ENCODE measurements at places on chromosomes 5 and 9.

- no peak for DNase-seq
These were observed 56.2 kb downstream of the CNTLN start for GRCh38 chr9:17191082-17191481.

DNA sequence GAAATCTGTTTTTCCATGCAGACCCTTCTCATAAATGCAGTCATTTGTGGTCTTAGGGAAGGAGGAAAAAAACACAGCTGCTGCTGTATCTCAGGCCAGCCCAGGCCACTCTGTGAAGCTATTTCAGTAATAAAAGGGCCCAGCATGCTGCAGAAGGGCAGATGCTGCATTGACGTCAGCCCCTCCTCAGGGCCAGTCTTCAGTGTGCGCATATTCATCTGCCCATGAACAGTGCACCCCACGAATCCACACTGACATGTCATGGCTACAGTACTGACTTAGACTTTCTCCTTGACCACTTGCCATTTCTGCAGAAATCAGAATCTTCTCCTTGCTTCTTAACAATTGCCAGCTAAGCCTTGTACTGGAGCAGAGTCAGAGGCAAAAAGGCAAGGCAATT is 304.7 kb downstream of the GABRG2 start:
- no peak for DNase-seq

GRCh38 chr5:16616536-16617273 is at the start of gene RETREG1:
Gene RETREG1 (minus strand): TSS chr5:16616997. CDS start chr5:16616971, 26 bp downstream.
- DNase-seq = peak; percentile 47

DNA sequence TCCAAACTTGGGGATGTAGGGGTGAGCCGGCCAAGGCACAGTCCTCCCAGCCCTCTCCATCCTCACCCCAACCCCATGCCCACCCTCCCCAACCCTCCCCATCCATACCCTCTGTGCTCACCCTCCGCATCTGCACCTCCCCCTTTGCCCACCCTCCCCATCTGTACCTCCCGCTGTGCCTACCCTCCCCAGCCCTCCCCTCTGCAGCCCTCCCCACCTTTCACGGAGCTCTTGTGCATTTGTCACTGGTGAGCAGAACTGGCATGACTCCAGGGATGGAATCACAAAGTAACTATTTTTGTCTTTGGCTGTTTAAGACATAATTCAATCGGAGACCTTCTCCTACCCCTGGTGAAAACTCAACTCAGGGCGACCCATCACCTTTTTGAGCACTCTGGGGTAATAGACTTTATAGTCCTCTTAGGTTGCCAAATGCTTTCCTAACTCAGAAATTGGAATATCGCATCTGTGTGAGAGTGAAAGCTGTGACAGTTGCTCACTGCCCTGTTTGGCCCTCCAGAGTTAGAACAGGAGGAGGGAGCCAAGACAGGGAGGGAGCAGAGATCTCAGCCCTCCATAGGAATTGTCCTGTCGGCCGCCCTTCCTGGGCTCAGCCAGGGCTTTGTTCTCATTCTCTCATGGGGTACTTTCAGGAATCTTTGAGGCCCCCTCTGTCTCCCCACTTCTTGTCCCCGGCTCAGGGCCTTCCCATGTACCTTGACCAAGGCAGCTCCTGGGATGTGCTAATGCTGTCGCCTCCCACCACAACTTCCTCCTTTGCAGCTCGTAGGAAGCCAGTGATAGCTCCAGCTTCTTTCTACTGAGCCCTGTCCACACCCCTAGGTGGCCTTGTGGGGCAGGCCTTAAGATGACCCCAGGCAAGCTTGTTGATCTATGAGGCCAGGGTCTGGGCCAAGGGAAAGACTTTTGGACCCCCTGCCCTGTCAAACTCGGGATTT is 36.2 kb downstream of the OTULIN start:
- peak; percentile 63 for DNase-seq

DNA sequence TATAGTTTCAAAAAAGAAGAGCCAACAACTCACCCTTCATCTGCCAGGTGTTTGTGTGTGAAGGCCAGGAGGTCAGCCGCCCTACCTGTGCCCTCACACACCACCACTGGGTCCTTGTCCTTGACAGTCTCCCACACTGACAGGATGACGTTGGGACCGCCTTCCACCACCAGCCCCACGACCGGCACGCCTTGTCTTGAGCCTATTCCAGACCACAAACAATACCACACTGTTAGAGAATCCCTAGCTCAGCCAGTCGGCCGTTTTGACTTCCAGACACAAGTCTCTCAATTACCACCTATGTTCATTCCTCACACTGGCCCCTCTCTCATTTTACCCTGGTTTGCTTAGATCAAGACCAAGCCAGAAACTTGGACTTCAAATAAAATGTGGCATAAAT is 66.1 kb downstream of the TRPM6 start:
- no peak for DNase-seq

DNA sequence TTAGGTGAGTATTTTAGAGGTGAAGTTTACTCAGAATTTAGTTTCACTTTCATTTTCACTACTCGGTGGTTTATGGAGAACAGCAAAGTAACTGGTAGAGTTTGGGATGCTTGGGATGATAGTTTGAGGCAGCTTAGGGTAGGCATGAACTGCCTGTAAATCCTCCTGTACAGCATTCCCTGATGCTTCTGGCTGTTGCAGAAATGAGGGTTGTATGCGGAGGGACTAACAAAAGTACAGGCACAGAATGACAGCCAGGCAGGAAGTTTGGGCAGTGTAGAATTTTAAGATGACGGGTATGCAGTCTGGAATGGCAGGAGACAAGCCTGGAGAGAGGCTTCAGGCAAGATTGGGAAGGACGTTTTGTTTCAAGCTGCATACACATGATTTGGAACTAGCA is 48.0 kb upstream of the FAM120AOS start:
- DNase-seq = peak; percentile 15

GRCh38 chr5:163727028-163727427 is 221.6 kb downstream of the MAT2B start:
- DNase-seq = no peak

DNA sequence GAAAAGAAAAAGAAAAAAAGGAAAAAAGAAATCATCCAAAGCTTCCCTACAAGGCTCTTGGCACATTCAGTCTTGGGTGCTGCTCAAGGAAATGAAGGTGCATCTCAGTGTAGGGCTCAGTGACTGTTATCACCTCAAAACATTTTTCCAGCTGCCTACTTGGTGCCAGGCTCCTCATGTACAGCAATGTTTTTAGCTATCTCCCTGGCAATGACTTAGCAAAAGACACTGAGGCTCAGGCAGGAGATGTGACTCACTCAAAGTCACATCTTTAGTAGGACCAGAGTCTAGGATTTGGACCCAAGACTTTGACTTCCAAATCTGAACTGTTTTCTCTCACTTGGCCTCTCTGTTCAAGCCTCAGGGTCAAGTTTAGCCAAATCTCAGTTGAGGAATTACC is 264.2 kb downstream of the CRB2 start:
- DNase-seq = peak; percentile 70
